ENCODE measurements at places on chromosomes 5 and 9. TPM values are rescaled to one million over a fixed set of nuclear protein-coding genes. Genes with fewer than 3 reads are reported as not detected.

GRCh38 chr9:79812099-79812498 is 240.3 kb downstream of the TLE4 start:
- H3K4me1 ChIP-seq, result peaks cover 11% of the 10 kb centered on the region
- no peaks in the 10 kb centered on the region for H3K36me3 ChIP-seq
- H3K27me3 ChIP-seq, result no peaks in the 10 kb centered on the region
- no peak overlapping the region for H3K27ac ChIP-seq

DNA sequence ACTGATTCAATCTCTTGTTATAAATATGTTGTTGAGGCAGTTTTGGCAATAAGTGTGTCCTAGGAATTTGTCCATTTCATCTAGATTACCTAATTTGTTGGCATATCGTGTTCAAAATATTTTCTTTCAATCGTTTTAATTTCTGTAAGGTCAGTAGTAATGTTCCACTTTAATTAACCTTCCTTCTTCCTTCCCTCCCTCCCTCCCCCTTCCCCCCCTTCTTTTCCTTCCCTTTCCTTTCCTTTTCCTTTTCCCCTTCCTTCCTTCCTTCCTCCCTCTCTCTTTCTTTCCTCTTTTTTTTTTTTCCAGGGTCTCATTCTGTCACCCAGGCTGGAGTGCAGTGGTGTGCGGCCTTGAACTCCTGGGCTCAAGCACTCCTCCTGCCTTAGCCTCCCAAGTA is 27.1 kb downstream of the CD14 start:
- H3K36me3 ChIP-seq, result no peaks in the 10 kb centered on the region
- DNase-seq, result no peak
- H3K4me3 ChIP-seq, result no peak overlapping the region
- no peak overlapping the region for H3K27ac ChIP-seq
- H3K4me1 ChIP-seq, result peaks cover 36% of the 10 kb centered on the region
- no peaks in the 10 kb centered on the region for H3K27me3 ChIP-seq

Gene C9orf153
- 0.95 TPM for total RNA-seq

Gene ANKRD31
- total RNA-seq, result 0.27 TPM

GRCh38 chr9:9061627-9062026 is 1262.0 kb upstream of the DMAC1 start:
- H3K36me3 ChIP-seq, result no peaks in the 10 kb centered on the region
- H3K4me1 ChIP-seq, result no peaks in the 10 kb centered on the region

- DNase-seq, result no peak
- no peak overlapping the region for H3K27ac ChIP-seq
- H3K4me3 ChIP-seq, result no peak overlapping the region
- H3K36me3 ChIP-seq, result no peaks in the 10 kb centered on the region
- H3K27me3 ChIP-seq, result no peaks in the 10 kb centered on the region
Observed at GRCh38 chr5:169626779-169627178, 10.3 kb upstream of the DOCK2 start.

Gene PRSS3
- total RNA-seq, result 0.65 TPM

GRCh38 chr5:146126068-146126467 is 20.7 kb upstream of the PLAC8L1 start:
- H3K4me1 ChIP-seq, result no peaks in the 10 kb centered on the region
- H3K4me3 ChIP-seq, result no peak overlapping the region
- H3K27ac ChIP-seq, result no peak overlapping the region
- peaks cover 96% of the 10 kb centered on the region for H3K36me3 ChIP-seq

Gene ZNF483
- 5.1 TPM for total RNA-seq

- no peaks in the 10 kb centered on the region for H3K36me3 ChIP-seq
- DNase-seq, result no peak
- peaks cover 17% of the 10 kb centered on the region for H3K4me1 ChIP-seq
- H3K27ac ChIP-seq, result peak overlapping the region; percentile 95
Observed at GRCh38 chr5:116084287-116084691, 536 bp upstream of the COMMD10 start.

Gene CRHBP
- 0.53 TPM for total RNA-seq

Data from lower lobe of right lung (tissue), 2 donors.